ENCODE measurements at places on chromosomes 2 and 18. TPM values are rescaled to one million over a fixed set of nuclear protein-coding genes. Genes with fewer than 3 reads are reported as not detected.

The DNAJC5G gene
- not detected for total RNA-seq

The TSGA10 gene
- total RNA-seq: 13.5 TPM

The BBS5 gene
- 0.38 TPM for total RNA-seq

The CHRND gene
- total RNA-seq: not detected

The ZNF396 gene
- 2.0 TPM for total RNA-seq

The PGAP1 gene
- 5.1 TPM for total RNA-seq

The DBI gene
- 265 TPM for total RNA-seq

- no peak for DNase-seq
- H3K4me1 ChIP-seq: no peaks in the 10 kb centered on the region
- H3K27me3 ChIP-seq: no peaks in the 10 kb centered on the region
Measured at GRCh38 chr2:182117196-182117595, 131.5 kb downstream of the PPP1R1C start.

DNA sequence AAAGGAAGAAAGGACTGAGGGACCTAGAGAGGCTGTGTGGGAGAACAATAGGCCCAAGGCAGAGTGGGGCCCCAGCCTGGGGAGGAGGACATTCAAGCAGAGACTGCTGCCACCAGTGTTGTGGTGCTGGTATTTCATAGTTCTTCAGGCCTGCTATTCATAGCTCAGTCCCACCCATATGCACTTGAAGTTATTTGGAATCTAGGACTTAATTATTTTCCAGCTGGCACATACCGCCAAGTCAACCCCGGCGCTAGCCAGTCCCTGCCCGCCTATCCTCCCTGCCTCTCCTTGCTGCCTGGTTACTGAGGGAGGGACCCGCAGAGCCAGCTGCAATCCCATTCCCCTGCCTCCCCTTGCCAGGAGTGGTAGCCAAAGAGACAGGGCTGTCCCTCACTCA, 141.2 kb downstream of the CABLES1 start:
- H3K4me1 ChIP-seq: peaks cover 10% of the 10 kb centered on the region
- no peaks in the 10 kb centered on the region for H3K27me3 ChIP-seq
- H3K36me3 ChIP-seq: no peaks in the 10 kb centered on the region

DNA sequence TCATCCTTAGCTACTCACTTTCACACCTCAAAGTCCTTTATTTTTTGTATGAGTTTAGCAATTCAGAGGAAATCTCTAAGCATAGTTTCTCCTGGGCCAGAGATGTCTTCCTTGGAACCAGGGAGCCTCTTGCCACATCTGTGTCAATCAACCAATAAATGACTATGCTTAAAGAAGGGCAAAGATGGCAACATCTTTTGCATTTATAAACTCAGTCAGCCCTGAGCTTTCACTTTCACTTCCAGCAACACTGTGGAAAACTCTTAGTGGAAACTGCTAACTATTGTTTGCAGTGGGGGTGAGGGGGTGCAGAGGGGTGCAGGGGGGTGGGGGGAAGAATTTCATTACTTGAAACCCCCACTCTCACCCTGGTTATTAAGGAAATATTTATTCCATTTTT, 3.4 kb downstream of the ACVR1C start:
- no peak overlapping the region for H3K4me3 ChIP-seq
- H3K27me3 ChIP-seq: no peaks in the 10 kb centered on the region
- no peaks in the 10 kb centered on the region for H3K4me1 ChIP-seq
- no peak overlapping the region for H3K27ac ChIP-seq
- no peak for DNase-seq

DNA sequence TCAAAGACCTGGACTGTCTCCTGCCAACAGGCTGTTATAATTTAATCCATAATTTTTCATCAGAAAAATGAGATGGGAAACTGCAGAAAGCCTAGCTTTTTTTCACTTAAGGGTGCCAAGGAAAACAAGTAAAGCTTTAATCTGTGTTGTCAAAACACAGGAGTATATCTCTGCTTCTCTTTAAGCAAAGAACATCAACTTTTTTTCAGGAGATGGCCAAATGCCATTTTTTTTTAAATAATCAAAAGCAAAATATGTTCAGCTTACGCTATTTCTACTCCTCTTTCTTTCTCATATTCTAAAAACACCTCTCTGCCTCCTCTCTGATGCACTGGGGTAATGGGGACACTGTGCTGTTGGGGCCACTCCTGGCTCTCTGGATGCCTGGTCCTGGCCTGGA, 73.1 kb upstream of the NXPH2 start:
- no peak overlapping the region for H3K27ac ChIP-seq
- no peaks in the 10 kb centered on the region for H3K27me3 ChIP-seq
- no peaks in the 10 kb centered on the region for H3K4me1 ChIP-seq
- no peak overlapping the region for H3K4me3 ChIP-seq
- DNase-seq: no peak

DNA sequence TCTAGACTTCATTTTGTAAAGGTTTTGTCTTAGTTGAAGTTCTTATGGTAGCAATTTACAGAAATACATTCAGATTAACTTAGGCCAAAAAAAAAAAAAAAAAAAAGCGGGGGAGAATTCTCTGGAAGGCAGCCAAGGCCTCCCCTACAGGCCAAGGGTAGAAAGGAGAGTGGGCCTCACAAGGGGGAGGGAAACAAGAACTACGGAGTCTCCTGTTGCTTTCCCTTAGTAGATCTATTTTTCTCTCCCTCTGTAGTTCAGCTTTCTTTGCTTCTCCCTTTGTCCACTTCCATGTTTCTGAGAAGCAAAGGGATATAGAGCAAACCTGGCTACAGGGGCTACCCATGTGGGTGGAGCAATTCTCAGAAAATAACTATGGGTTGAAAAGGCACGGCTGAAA, 2.4 kb upstream of the STK11IP start:
- no peak overlapping the region for H3K27ac ChIP-seq
- DNase-seq: no peak
- no peaks in the 10 kb centered on the region for H3K36me3 ChIP-seq
- peaks cover 19% of the 10 kb centered on the region for H3K4me1 ChIP-seq
- H3K4me3 ChIP-seq: no peak overlapping the region
- H3K27me3 ChIP-seq: no peaks in the 10 kb centered on the region

- no peak for DNase-seq
- H3K4me3 ChIP-seq: no peak overlapping the region
- H3K4me1 ChIP-seq: peaks cover 24% of the 10 kb centered on the region
- no peaks in the 10 kb centered on the region for H3K36me3 ChIP-seq
- H3K27ac ChIP-seq: no peak overlapping the region
Measured at GRCh38 chr2:226694586-226695284, 104.9 kb downstream of the IRS1 start.
